Uterus (tissue), 4 donors: ENCODE measurements at places on chromosomes 3 and 15. TPM values are rescaled to one million over a fixed set of nuclear protein-coding genes. Genes with fewer than 3 reads are reported as not detected.

DNA sequence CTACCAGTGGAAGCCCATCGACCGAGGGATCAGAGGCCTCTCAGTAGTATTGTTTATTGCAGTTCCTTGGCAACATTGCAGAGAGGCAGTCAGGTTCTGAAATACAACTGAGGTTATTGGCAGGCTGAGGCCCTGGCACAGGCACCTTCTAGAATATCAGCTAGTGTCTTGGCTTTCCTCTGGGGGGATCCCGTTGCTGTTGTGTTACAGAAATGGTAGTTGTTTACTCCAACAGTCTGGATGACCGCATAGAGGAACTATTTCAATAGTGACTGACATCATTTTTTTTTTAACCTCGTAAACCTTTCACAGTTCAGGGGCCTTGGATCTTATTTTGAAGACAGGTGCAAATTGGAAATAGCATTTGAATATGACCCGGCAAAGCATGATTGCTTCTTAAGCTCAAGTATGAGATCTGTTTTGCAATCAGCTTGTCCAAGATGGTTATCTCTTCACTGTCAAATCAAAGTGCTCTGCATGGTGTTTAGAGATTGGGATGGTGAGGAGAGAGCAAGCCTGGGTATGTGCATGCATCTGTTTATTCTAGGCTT lies 63.9 kb downstream of the PGPEP1L start:
- peak; percentile 64 for DNase-seq

DNA sequence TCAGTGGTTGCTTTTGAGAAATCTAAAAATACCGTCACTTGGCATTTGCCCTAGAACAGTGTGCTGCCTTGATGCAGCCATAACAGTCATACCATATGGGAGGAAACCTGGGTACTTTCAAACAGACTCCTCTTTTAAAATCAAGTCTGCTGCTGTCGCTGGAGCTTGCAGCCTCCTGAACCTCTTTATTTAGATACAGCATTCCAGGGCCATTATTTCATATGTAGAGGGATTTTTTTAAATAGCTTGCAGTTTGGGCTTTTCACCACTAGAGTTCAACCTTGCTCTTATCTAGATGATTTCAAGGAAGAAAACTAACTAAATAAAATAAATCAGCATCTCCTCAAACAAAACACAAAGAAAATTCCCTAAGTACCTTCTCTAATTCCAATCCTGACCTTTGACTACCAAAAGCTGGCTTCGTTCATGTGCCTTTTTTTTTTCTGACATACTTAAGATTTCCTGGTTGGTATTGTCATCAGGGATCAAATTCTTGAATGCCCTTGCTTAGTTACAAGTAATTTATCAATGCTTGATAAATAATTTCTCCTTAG lies 111.6 kb downstream of the KBTBD8 start:
- DNase-seq, result no peak

FANCD2OS gene
- not detected for total RNA-seq

C3orf52 gene
- total RNA-seq, result 4.4 TPM

GRCh38 chr3:45024542-45025255 lies 1.4 kb upstream of the CLEC3B start:
- no peak for DNase-seq

DNA sequence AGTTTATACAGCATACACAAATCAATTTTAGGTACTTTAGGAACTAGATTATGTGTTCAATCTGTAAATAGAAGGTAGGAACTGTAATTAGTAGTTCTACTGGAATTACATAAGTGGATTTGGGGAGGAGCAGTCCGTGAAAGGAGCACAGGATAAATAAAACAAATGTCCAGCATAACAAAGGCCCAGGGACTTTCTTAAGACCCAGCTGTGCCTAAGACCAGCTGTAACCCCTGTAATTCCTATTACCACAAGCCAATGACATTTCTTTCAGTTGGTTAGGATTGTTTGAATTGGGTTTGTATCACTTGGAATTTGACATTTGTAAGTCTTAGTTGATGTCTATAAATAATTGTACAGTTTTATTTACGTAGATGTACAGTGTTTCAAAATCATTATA lies 4.8 kb upstream of the ZBTB20 start:
- DNase-seq, result no peak

DNA sequence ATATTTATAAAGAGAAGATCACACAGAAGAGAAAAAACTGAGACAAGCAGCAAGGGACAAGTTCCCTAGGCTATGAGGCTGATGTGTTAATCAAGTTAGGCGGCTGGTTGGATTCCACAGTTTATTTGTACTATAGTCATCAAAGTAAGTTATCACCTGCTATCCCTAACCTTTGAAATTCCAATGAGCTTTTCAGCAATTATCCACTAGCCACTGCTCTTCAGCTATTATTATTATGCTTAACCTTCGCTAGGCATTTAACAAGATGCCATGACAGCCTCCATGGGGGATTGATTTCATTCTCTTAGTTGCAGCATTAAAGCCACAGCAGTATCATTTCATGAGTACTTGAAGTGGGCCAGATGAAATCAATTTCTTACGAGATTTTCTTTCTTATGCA lies 699.5 kb upstream of the NAALADL2 start:
- no peak for DNase-seq
